ENCODE measurements at places on chromosomes 5 and 9.

DNA sequence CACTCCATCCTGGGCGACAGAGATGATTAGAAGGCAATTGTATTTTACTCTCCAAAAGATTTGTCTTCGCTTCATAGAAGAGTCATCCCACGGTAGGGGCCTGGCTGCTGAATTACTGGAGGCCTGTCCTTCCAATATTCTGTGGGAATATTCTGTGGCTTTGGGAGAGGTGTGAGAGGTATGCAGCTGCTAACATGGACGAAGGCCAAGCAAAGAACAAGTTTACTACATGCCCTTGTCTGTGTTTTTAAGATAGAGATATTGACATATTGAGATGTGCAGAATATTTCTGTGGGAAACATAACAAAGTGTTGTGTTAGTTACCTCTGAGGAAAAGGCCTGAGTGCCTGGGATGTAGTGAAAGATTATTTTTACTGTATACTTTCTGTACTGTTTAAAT, 71.8 kb upstream of the SMIM15 start:
- DNase-seq, result no peak

DNA sequence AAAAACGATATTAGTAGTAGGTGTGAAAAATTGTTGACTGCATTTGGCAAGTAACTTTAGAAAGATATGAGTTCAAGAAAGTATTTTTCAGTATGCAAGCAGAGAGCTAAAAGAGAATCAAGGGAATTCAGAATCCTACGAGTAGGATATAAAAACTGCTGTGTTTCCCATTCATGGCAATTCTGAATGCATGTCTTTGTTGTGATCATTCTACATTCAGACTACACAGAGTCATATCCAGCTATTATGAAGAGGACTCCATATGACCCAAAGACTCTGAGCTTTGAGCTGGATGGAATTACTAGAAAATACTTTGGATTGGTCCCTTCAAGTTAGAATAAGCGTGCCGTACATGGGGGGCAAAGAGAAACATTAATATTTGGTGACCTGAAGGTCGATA, 12.0 kb downstream of the IFNE start:
- DNase-seq, result peak; percentile 35

DNA sequence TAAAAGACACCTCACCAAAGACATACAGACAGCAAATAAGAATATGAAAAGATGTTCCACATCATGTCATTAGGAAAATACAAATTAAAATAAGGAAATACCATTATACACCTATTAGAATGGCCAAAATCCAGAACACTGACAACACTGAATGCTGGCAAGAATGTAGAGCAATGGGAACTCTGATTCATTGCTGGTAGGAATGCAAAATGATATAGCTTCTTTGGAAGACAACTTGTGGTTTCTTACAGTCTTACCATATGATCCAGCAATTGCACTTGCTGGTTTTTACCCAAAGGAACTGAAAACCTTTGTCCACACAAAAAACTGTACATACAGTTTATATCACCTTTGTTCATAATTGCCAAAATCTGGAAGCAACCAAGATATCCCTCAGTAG, 6.5 kb downstream of the TMEM161B start:
- DNase-seq, result no peak

DNA sequence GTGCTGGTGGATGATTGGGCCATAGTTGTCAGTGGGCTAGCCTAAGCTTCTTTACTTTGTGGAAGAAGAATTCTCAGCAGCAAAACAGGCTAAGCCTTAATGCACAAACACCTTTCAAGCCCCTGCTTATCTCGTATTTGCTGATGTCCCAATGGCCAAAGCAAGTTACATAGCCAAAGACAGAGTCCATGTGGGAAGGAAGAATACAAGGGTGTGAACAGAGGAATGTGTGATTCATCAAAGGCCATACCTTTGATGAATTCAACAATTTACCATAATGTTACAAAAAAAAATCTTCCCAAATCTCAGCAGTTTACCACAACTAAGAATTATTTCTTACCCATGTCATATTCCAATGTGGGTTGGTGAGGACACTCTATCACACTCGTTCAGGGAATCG, 1.2 kb upstream of the YTHDC2 start:
- no peak for DNase-seq

GRCh38 chr9:117720987-117721386, 16.8 kb downstream of the TLR4 start:
- DNase-seq, result no peak

DNA sequence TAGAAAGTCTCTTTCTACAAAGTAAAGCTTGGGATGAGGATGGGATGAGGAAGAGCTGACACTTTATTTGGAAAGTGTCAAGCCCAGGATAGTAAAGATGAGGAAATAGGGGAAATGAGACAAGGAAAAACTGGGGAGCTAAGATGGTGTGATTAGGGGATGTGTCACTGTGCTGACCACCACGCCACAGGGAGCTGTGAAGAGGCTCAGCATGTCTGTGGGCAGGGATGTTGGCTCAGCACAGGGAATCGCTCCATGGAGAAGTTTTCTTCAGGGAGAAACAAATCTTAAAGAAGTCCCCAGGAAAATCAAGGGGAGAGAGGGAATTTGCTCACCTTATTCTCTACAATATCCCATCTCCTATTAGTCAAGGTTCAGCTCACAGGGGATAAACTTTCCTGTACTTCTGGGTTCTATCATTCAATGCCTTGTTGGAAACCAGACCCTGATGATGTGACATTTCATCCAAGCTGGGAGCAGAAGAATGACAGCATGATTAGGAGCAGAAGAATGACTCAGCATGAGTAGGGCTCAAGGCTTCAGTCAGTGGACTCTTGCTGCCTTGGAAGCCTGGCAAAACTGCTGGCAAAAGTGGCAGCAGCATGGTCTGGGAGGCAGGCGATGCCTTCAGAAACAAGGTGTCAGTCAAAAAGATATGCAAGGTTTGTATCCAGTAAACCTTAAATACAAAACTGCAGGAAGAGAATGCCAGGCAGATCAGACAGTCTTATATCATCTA, 4.9 kb downstream of the HSPB3 start:
- DNase-seq, result no peak

- no peak for DNase-seq
Observed at GRCh38 chr5:106089073-106089472, 1581.7 kb downstream of the EFNA5 start.
